Kasumi-1 (cell line): ENCODE measurements at places on chromosomes 1 and 21.

- no peak for DNase-seq
These were observed 58.3 kb downstream of the APP start for GRCh38 chr21:26112127-26112742.

DNA sequence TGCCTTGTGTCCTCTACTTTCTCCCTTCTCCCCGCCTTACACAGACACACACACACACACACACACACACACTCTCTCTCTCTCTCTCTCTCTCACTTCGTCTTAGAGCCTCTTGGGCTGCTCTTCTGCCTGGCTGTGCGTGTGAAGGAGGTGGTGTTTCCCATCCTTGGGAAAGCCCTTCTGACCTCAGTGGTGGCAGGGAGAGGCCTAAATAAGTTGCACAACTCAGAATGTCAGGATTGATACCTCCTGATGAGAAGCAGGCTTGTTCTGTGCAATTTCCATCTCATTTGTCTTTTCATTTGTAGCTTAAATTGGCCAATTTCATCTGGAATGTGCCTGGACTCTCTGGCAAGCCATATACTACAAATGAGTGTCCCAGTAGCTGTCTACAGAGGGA lies 25.0 kb downstream of the LRRN2 start:
- no peak for DNase-seq

- DNase-seq, result no peak
These were observed 499.4 kb downstream of the NPHP4 start for GRCh38 chr1:5492846-5493245.

DNA sequence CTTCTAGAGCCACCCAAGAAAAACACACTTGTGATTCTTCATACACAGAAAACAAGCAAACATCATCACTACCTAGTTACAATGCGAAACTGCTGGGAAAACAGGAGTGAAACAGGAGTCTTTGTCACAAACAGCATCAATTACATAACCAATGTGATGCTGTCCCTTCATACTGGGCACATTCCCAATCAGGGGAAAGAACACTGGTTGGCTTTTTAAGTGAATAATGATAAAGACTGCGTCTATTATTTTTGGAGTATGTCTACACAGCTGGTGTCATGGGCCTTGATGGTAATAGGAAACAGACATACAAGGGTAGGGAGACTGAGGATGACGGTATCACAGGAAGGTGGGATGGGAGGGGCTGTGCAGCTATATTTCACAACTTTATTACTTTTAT lies 43.3 kb downstream of the SIPA1L2 start:
- no peak for DNase-seq

GRCh38 chr1:211095381-211095780 lies 38.6 kb downstream of the KCNH1 start:
- no peak for DNase-seq

DNA sequence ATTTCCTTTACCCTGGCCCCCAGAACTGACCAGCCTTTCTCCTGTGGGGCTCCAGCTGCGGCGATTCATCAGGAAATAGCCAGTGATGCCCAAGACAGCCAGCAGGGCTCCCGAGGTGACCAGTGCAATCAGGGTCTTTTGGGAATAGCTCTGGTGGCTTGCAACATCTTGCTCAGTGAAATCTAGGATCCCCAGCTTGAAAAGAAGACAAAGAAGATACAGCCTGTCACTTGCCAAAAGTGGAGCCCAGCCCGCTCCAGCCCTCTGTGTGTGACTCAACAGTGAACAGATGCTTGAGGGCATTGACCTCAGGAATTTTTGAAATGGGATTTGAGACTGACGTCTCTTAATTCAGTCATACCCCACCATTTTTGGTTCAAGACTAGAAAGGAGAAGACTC lies 22.3 kb downstream of the CD34 start:
- no peak for DNase-seq

DNA sequence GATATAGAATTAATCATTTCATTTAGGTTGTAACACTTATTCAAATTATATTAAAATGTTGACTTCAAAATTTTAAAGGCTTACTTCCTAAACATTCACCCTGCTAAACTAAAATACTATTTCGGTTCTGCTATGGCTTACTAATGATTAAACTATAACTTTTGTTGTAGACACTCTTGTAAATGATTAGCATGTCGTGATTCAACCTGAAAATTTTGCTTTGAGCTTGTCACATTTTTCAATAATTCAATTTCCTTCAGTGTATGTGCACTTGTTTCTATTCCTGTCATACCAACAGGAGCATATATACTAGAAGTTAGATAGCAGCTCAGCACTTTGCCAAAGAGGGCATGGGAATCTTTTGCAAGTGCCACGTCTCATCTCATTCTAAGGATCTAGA lies 1018.8 kb downstream of the AMY1C start:
- no peak for DNase-seq

DNA sequence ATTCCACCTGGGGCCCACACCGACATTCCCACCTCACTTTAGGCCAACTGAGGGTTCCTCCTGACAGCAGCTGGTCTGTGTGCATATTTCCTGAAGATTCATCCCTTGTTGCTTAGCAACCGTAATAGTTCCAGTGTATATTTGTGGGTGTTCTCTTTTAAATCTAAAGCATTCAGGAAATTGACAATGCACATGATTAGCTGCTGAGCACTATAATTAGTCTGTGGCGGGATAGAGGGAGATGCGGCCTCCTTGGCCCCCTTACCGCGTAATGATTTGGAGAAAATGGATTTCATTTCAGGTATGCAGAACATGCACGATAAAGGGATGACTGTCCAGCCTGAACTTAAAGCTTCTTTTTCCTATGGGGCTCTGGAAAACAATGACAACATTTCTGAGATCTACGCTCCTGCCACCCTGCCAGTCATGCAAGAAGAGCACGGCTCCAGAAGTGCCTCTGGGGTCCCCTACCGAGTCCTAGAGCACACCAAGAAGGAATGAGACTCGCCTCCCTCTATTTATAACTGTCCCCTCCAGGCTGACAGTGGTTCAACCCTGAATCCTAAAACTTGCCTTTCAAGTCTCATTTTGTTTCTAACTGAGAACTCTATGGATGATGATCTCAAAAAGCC lies 33.8 kb upstream of the RCAN3 start:
- DNase-seq, result no peak

DNA sequence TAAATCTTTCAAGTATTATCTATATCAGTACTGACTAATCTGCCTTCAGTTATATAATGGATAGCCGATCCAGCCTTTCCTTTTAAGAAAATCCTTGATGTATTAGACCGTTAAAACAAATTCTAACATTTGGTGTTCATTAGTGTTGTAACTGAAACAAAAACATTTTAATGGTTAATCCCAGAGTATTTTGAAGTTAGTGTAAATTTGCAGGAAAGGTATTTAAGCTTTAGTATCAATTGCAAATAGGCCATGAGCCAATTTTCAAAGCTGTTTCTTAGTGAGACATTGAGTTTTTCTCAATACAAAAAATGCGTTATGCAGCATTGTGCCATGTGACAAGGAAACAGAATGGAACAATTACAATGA lies 29.6 kb downstream of the DISP1 start:
- DNase-seq, result no peak

GRCh38 chr1:84856726-84857270 lies 36.2 kb downstream of the LPAR3 start:
- DNase-seq, result no peak

DNA sequence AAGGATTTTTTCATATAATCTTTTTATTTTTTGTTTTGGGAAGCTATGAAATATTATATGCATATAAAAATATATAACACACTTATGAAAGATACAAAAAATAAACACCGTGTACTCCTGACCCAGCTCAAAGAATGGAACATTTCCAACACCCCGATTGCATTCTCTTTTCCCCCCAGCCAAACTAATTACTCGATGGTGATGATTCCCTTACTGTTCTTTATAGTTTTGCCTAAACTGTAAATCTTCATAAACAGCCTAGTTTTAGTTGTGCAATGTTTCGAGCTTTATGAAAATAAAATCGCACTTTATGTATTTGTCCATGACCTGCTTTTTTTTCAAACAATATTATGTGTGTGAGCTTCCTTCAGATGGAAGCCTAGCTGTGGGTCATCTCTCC lies 352.0 kb upstream of the KAZN start:
- no peak for DNase-seq

GRCh38 chr1:197987294-197987693 lies 70.1 kb downstream of the LHX9 start:
- no peak for DNase-seq

GRCh38 chr1:15952317-15953258 lies 23.3 kb downstream of the ZBTB17 start:
- DNase-seq, result peak; percentile 74

GRCh38 chr1:171754971-171755370 lies 13.1 kb upstream of the VAMP4 start:
- no peak for DNase-seq

DNA sequence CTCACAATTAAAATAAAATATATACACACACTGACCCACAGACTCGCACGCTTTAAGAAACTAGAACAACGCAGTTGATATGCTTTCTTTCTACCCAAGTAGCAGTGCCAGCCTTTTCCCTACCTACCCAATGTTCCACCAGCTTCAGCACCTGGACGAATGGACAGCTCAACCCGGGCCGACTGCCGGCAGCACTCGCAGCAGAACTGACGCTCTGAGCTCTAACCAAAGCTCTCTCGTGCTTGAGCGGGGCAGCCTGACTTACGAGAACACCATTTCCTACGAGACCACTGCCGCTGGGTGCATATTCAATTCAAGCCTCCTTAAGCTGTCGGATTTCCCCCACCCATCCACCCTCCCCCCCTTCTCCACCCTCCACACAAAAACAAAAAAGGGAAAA lies 127.4 kb upstream of the DPYD start:
- peak; percentile 78 for DNase-seq

GRCh38 chr1:160070243-160071163 lies 543 bp upstream of the KCNJ10 start:
- peak; percentile 73 for DNase-seq

DNA sequence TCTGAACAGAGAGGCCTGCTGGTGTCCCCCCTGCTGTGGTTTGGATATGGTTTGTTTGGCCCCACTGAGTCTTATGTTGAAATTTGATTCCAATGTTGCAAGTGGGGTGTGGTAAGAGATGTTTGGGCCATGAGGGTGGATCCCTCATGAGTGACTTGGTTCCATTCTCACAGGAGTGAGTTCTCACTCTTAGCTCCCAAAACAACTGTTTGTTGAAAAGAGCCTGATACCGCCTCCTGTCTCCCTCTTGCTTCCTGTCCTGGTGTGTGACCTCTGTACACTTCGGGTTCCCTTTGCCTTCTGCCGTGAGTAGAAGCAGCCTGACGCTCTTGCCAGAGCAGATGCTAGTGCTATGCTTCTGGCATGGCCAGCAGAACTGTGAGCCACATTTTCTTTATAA lies 60.5 kb downstream of the C21orf91 start:
- no peak for DNase-seq

GRCh38 chr1:66292944-66293343 lies 241.0 kb upstream of the SGIP1 start:
- no peak for DNase-seq

GRCh38 chr1:48055876-48056764 lies 58.9 kb upstream of the TRABD2B start:
- no peak for DNase-seq

DNA sequence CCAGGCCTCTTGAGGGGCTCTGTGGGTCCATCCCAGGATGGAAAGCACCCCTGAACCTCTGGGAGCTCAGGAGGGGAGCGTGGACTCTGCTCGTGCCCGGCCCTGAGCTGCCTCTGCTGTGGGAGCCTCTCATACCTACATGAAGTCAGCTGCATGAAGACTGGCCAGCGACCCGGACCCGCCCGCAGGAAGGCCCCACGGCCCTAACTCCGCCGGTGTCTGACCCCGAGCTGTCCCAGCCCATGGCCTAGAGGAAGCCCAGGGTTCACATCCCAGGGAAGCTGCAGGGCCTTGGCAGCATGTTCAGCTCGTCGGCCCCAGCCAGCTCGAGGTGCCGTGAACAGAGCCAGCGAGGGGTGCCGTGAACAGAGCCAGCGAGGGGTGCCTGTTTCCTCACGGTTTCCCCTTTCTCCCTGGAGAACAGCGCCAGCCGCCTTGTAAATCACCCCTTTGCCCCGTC lies 178.1 kb upstream of the ARHGEF16 start:
- no peak for DNase-seq

GRCh38 chr1:155942578-155943141 lies 1.2 kb downstream of the RXFP4 start:
- DNase-seq, result no peak

DNA sequence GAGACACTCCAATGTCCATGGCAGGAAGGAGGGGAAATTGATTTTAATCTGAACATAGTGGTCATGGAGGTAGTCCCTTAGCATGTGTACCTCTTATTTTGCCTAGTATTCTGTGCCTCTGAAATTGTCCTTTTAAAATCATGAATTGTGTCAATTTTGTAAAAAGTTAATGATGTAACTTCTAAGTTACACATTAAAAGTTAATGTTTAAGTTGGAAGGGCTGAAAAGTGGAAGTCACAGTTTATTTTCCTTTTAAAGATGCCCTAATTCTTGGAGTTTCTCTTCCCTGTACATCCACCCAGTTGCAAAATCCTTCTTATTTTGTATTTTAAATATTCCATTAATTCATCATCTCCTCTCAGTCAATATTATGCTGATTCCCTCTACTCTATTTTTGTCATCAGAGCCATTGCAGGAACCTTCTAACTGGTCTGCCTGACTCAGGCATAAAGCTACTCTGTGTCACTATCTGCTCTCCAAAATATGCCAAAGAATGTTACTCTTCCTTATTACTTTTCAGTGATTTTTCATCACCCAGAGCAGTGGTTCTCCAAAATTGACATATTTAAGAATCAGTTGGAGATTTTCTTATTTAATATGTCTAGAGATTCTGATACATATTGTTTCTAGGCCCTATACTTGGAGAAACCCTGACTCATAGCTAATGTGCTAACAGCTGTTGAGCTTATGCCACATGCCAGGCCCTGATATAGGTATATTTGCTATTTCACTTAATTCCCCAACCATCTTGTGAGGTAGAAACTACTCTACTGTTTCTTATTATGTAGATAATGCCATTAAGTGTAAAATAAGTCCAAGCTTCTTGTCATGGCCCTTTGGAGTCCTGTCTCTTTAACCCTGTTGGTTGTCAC lies 5.1 kb downstream of the HOOK1 start:
- no peak for DNase-seq

DNA sequence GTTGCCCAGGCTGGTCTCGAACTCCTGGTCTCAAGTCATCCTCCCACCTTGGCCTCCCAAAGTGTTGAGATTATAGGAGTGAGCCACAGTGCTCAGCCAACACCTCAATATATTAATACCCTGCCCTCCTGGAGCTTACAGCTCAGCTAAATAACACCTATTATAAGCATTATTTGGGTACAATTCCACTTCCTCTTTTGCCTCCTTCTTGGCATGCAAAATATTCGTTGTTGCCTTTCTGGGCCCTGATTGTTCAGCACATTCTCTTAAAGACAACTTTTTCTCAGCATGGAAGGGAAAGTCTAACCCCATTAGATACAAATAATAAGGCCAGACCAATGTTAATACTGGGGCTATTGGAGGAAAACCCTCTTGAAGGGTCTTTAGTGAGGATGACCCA lies 2.8 kb downstream of the PAQR7 start:
- peak; percentile 18 for DNase-seq

DNA sequence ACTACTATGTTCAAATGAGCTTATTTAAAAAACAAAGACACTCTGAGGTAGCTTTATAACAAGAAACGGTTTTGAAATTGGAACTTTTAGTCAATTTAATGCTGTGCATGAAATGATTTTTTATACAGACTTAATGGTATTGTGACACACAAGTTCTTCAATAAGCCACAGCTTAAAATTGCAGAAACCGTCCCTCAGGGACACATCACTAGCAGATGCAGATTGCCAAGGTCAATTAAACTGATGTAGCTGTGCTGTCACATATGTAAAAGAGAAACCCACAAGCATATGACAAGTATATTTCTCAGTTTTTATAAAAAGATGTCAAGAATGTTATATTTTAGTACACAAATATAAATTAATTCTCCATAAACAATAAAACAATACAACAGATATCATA lies 366.9 kb downstream of the DPYD start:
- DNase-seq, result no peak

GRCh38 chr1:119676571-119677206 lies 28.6 kb upstream of the ZNF697 start:
- no peak for DNase-seq
